NCI-H446 (cell line): ENCODE measurements at places on chromosomes 3 and 15.

GRCh38 chr3:43995547-43996378 lies 245.9 kb upstream of the TOPAZ1 start:
- no peak for DNase-seq

DNA sequence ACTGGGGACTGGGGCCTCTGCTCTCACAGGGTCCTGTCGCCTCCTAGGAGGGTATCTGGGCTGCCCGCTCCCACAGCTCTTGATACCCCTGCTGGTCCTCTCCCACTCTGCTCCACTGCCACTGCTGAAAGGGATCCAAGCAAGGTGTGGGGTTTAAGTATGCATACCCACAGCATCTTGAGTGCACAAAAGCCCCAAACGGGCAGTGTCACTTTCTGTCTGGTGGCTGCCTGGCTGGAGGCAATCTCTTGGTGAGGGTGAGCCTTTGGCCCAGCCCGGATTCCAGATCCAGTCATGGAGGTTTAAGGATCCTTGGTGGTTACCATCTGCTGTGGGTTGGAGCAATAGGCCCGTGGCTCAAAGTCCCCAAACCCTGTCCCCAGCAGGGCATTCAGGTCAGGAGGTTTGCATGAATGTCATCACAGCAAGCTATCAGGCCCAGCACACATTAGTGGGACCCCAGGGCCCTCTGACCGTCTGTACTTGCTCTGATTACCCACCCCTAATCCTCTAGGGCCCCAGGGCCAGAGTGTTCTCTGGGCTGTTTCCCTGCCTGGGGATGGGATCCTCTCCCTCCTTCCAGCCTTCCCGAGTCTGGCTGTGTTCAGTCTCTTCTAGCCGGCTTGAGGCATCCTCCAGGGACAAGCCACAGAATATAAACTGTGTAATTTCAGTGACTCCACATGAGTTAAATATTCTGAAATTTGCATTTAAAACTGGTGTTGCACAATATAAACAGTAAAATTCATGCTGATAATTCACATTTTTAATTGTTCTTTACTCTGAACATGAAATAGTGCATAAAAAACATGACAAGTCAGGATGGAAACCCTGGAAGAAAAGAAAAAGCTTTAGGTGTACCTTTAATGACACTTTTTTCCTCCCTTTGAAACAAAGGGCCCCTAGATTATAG lies 4.9 kb upstream of the TJP1 start:
- DNase-seq: no peak

DNA sequence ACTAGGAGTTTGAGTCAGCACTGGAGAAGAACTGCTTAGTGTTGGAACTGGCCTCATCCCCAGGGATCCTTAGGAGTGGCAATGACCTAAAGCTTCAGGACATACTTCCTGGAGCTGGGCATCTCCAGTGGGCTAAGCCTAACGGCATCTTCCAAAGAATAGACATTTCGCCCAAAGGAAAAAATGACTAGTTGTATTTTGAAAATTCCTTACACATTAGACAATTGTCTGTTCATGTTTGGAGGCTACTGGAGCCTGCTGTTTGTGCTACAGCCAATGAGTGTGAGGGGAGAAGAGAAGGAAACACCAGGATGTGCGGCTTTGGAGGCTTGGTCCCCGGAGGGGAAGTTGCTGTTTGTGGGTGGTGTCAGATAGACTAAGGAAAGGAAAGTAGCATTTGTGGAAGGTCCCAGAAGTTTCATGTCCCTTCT lies 77.6 kb downstream of the POLR2M start:
- no peak for DNase-seq

- DNase-seq: no peak
These were observed 247.0 kb downstream of the STXBP5L start for GRCh38 chr3:121155028-121155427.

DNA sequence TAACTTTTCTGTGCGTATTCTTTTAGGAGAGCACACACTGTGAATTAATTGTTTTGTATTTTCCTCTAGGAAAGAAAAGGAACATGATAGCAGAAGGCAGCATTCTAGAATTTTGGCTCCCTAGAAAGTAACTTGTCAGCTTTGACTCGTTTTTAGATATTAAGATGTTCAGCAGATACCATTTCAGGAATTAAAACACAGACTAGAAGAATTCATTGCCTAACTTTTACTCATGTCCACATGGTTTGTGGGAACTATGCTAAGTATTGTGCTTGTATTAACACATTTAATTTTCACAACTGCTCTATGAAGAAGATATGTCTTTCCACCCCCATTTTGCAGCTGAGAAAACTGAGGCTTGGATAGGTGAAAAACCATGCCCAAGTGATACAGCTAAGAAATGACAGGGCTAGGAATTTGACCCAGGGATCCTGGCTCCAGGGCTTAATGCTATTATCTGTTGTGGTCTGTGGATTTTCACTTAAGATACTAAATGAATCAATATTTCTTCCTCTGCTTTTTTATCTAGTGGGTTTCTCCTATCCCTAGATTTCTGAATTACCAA lies 128.8 kb downstream of the MITF start:
- no peak for DNase-seq

DNA sequence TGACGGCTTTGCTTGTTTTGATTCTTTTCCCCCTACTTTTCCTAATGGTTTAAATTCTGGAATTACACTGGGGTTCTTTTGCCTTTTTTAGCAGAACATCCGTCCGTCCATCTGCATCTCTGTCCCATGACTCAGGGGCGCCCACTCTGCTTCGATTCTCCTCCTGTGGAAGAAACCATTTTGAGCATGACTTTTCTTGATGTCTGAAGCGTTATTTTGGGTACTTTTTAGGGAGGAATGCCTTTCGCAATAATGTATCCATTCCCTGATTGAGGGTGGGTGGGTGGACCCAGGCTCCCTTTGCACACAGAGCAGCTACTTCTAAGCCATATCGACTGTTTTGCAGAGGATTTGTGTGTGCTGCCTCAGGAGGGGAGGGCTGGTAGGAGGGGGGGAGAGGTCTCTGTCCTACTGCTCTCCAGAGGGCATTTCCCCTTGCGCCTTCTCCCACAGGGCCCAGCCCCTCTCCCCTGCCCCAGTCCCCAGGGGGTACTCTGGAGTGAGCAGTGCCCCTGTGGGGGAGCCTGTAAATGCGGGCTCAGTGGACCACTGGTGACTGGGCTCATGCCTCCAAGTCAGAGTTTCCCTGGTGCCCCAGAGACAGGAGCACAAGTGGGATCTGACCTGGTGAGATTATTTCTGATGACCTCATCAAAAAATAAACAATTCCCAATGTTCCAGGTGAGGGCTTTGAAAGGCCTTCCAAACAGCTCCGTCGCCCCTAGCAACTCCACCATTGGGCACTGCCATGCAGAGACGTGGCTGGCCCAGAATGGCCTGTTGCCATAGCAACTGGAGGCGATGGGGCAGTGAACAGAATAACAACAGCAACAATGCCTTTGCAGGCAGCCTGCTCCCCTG lies 19.5 kb upstream of the BSN start:
- no peak for DNase-seq
